RCC 7860 (cell line): ENCODE measurements at places on chromosomes 7 and 10.

DNA sequence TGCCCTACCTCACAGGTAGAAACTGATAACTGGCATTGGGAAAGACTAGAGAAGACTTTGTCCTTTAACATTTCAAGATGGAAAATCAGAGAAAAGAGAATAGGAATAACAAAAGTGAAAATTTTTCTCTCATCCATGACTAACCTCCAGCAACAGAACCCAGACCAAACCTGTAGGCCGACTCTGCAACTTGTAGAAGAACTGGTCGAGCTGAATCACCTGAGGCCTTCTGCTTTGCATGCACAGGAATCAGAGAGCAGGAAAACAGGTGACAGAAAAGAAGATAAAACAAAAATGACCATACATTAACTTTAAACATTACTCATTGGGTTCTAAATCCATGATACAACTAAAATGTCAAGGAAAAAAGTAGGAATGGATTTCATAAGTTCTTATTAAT, 137.1 kb downstream of the SLC25A13 start:
- DNase-seq: no peak

DNA sequence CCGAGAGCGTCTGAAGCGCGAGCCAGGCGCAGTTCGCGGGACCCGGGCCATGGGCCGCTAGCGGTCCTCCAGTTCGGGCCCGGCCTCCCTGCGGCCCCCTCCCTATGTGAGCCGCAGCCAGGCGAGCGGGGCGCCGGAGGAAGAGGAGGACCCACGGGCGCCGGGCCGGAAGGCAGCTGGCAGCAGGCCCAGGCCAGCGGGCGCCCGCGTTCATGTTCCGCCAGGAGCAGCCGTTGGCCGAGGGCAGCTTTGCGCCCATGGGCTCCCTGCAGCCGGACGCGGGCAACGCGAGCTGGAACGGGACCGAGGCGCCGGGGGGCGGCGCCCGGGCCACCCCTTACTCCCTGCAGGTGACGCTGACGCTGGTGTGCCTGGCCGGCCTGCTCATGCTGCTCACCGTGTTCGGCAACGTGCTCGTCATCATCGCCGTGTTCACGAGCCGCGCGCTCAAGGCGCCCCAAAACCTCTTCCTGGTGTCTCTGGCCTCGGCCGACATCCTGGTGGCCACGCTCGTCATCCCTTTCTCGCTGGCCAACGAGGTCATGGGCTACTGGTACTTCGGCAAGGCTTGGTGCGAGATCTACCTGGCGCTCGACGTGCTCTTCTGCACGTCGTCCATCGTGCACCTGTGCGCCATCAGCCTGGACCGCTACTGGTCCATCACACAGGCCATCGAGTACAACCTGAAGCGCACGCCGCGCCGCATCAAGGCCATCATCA, 1.1 kb downstream of the ADRA2A start:
- DNase-seq: no peak

- no peak for DNase-seq
These were observed 1138.5 kb upstream of the PHF14 start for GRCh38 chr7:9835199-9835598.

- no peak for DNase-seq
These were observed 93.5 kb upstream of the PDCD4 start for GRCh38 chr10:110778211-110778610.

- no peak for DNase-seq
These were observed 80.2 kb downstream of the RBM20 start for GRCh38 chr10:110724116-110724921.

DNA sequence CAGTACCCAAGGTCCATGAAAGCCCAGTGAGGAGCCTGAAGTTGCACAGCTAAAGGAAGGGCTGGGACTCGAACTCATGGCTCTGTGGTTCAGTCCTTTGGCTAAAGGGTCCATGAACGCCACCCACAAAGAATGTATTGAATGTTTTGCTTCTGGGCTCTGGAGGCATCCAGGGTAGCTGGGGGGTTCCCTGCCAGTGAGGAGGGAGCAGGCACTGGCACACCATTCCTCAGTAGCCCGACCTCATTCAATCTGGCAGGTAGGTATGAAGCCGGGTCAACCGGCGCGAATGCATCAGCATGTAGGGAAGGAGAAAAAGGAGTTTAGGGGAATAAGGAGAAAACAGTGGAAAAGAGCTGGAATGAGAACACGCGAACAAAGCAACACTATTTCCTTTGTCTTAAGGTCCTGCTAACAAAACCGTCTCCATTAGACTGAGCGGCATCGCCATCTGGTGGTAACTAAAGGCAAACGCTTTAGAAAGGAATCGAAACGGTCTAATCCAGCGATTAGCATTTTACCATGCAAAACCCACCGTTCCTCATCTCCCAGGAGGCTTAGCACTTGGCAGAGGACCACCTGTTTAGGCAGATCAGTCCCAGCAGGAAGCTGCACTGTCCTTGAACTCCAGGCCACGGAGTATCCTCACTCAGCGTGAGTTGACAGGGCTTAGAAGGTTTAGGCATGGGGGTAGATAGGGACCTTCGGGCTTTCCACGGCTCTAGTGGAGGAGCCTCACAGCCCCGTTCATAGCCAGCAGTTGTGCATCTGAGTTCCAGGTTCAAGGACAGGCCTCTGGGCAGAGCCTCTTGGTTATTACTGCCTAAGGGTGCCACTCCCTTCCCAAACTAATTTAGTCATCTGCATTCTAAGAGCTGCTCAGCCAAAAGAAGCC, 122.8 kb downstream of the UBE2H start:
- peak; percentile 66 for DNase-seq

DNA sequence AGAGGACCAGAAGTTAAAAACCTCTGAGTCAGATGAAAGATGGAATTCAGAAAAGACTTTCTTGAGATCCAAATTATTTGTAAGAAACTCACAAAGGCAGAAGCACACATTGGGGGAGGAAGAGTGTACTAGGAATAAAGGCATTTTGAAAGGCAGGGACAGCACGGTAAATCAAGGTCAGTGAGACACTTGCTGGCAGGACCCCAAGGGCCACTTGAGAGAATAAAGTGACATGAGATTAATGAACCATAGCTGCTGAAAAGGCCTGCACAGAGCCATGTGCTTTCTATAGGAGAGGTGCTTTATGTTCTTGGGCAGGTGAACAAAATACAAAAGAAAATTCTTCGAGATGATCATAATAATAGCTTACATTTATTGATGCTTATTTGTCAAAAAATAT, 929.9 kb upstream of the MBL2 start:
- DNase-seq: no peak

- DNase-seq: no peak
These were observed 350.0 kb downstream of the PLXNA4 start for GRCh38 chr7:132226046-132226956.

DNA sequence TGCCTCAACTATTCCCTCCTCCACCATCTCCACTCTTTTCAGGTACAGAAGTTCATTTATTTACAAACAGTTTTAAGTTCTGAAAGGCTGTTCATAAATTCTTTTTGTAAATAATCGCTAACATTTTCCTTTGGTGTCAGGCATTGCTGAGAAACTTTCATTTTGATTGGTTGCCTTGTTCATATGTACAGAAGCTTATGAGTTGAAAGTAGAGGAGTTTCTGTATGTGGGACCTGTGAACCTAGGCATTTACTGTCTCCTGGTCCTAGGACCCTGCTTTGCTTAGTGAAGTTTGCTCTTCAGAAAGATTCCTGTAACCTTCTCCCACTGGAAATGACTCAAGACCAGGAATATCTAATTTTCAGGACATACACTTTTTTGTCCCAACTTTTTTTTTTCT, 30.4 kb downstream of the CCSER2 start:
- DNase-seq: no peak

DNA sequence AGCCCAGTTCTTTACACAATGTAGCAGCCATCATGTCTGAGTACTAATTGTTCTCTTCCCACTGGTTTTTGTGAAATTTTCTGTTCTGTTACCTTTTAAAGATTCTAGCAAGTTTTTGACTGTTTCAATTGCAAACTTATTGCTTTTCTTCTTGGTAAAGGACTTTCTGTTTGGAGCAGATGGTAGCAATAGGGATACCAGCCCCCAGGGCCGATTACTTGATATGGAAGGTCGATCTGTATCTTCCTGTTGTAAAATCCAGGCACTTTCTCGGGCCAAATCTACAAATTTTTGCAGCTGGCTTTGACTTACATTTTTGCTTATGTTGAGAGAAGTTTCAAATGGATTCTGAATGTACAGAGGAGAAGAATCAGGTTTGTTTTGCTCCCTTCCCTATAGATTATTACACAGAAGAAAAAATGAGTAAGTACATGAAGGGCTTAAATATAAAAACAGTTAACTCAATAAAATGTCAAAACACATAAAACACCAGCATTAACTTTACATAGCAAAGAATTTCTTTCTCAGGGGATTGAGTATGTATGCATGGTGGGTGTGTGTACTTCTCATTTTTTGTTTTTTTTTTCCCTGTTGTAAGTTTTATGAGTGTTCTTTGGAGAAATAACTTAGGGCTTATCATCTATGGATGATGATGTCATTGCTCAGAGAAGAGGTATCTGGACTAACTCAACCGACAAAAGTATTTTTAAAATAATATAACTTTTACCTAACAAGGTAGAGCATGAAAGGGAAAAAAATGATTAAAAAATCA, 35.3 kb downstream of the MTPAP start:
- no peak for DNase-seq

- no peak for DNase-seq
These were observed 52.4 kb upstream of the TMEM140 start for GRCh38 chr7:135095450-135095849.

DNA sequence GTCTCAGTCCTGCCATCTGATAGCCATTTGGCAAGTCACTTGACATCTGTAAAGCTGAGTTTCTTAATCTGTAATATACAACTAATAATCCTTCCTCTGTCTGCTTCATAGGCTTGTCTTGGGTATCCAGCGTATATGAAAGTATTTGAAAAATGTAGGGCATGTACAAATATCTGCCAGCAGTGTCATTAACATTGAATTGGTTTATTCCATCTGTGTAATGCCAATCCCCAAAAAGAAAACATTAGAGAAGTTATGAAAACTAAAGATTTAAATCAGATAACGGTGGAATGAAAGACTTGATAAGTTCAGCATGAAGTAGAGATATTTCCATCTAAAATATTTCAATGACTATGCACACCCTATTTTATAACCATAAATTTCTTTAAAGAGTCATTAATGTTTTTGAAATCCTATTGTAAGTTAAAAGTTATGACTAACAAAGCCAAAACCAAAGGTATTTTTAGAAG, 9.8 kb upstream of the RTKN2 start:
- DNase-seq: no peak

- DNase-seq: no peak
These were observed 341.3 kb upstream of the SEMA3C start for GRCh38 chr7:81260152-81260551.

- peak; percentile 24 for DNase-seq
These were observed 16.5 kb downstream of the ZNF365 start for GRCh38 chr10:62390497-62391176.

DNA sequence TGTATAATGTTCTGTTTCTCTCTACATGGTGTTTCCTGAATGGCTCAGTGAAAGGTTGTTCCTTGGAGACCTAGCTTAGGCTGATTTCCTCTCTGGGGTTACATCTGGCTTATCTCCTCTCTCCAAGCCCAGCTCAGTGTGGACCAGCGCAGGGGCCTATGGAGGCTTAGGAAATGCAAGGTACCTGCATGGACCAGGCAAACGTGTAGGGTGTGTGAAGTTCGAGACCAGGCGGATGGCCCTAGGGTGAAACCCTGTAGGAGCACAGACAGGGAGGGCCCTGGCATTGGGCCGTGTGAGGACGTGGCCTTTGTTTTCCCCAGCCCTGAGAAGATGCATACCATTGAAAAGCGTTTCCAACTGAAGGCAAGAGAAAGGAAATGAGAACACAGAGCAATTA, 59.0 kb downstream of the DOCK1 start:
- DNase-seq: no peak

DNA sequence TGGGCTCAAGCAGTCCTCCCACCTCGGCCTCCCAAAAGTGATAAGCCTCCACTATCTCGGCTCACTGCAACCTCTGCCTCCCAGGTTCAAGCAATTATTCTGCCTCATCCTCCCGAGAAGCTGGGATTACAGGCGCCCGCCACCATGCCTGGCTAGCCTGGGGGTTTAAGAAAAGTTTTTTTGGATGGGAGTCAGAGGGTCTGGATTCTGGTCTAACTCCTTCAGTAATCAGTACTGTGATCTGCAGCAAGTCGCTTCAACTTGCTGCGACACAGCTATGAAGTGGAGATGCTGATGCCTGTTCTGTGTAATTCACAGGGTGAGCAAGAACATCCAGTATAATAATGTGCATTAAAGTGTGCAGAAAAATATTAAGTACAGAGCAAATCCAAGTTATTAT, 88.4 kb upstream of the AGBL3 start:
- no peak for DNase-seq

- DNase-seq: peak; percentile 59
These were observed 56.7 kb downstream of the IDE start for GRCh38 chr10:92517034-92517655.

GRCh38 chr7:31071645-31072029, 19.5 kb downstream of the ADCYAP1R1 start:
- DNase-seq: no peak

DNA sequence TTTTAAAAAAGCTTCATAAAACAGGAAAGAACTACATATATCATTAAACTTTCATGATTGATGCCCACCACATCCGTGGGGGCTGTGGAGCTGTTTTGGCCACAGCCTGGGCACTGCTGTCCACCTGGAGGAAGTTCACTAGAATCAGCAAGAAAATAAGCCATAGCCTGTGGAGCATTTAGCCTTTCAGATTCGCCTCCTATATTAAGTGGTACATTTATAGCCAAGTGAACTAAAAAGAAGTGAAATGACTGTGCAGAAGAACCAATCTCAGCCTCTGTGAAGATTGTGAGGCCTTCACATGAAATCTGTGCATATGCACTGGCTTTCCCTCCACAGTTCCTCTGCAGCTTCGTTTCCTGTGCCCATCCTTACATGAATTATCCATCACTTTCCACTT, 23.5 kb downstream of the WNT16 start:
- DNase-seq: no peak

- DNase-seq: no peak
These were observed 128.8 kb upstream of the SMIM30 start for GRCh38 chr7:113247198-113247597.

DNA sequence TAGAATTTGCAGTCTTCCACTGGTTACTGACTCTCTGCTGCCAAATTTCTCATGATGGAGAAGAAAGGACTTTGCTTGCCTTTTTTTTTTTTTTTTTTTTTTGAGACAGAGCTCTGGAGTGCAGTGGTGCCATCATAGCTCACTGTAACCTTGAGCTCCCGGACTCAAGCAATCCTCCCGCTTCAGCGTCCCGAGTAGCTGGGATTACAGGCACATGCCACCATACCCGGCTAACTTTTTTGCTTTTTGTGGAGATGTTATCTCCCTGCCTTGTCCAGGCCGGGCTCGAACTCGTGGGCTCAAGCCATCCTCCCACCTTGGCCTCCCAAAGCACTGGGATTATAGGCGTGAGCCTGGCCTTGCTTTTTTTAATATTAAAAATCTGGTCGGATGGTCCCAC, 6.2 kb downstream of the INSIG1 start:
- no peak for DNase-seq
